ENCODE measurements at places on chromosomes 3 and 15.
A peak's percentile ranks its signal among the peaks of the same experiment; 100 is the strongest.

DNA sequence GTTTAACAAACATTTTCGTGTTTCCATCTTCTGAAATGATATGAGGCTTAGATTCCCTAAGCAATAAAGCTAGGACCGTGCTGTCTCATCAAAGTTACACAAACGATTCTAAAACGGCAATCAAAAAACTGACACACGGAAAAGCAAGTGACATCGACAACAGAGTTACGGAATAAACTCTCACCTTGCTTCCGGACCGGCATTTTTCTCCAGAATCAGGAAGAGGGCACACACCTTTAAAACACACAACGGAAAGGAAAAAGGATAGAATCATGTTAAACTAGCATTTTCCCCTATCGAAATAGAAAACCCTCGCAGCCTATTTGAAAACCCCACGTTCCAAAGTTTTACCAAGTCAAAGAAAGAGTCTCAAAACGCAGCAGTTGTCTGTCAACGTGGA, 1.4 kb downstream of the DLG1 start:
- H3K4me3 ChIP-seq: peak overlapping the region; percentile 96
- no peaks in the 10 kb centered on the region for H3K36me3 ChIP-seq
- peak; percentile 30 for DNase-seq
- no peaks in the 10 kb centered on the region for H3K27me3 ChIP-seq
- H3K27ac ChIP-seq: peak overlapping the region; percentile 48

- no peaks in the 10 kb centered on the region for H3K27me3 ChIP-seq
- no peak overlapping the region for H3K4me3 ChIP-seq
- H3K27ac ChIP-seq: no peak overlapping the region
- no peaks in the 10 kb centered on the region for H3K36me3 ChIP-seq
Observed at GRCh38 chr15:29665444-29666003, 156.7 kb downstream of the TJP1 start.

DNA sequence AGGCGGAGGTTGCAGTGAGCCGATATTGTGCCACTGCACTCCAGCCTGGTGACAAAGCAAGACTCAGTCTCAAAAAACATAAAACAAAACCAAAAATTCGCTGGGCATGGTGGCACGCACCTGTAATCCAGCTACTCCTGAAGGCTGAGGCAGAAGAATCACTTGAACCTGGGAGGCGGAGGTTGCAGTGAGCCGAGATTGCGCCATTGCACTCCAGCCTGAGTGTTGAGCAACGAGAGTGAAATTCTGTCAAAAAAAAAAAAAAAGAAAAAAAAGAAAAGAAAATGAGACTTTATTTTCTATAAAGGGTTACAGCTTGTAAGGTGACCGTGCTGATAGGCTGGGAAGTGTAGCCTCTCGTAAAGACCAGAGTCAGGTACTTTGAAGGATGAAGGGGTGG, 6.0 kb upstream of the HACD3 start:
- no peaks in the 10 kb centered on the region for H3K4me1 ChIP-seq
- DNase-seq: no peak
- H3K27me3 ChIP-seq: no peaks in the 10 kb centered on the region
- H3K27ac ChIP-seq: no peak overlapping the region

DNA sequence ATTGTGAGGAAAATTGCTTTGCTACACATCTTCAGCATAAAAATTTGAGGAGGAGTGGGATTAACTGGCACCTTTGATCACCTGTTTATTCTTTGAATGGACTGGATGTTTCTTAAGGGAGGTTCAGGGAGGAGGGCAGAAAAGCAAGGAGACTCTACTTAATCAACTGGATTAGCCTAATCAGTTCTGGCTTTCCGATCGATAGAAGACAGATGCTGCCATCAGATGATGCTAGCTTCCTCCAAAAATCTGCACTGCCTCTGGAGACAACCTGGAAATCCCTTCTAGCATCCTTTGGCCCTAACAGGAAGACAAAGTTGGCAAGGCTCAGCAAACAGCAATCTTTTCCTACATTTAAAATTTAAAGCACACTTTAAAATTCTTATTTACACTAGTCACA, 197.8 kb downstream of the EBLN2 start:
- no peak overlapping the region for H3K4me3 ChIP-seq
- DNase-seq: no peak
- H3K27me3 ChIP-seq: no peaks in the 10 kb centered on the region
- H3K4me1 ChIP-seq: no peaks in the 10 kb centered on the region

GRCh38 chr3:149448331-149448831, 26.1 kb upstream of the TM4SF4 start:
- H3K27me3 ChIP-seq: no peaks in the 10 kb centered on the region
- no peaks in the 10 kb centered on the region for H3K36me3 ChIP-seq
- no peak for DNase-seq
- H3K4me1 ChIP-seq: no peaks in the 10 kb centered on the region
- no peak overlapping the region for H3K27ac ChIP-seq

GRCh38 chr15:82909080-82909815, 43.3 kb downstream of the HOMER2 start:
- no peak for DNase-seq
- H3K27ac ChIP-seq: no peak overlapping the region
- H3K27me3 ChIP-seq: no peaks in the 10 kb centered on the region

DNA sequence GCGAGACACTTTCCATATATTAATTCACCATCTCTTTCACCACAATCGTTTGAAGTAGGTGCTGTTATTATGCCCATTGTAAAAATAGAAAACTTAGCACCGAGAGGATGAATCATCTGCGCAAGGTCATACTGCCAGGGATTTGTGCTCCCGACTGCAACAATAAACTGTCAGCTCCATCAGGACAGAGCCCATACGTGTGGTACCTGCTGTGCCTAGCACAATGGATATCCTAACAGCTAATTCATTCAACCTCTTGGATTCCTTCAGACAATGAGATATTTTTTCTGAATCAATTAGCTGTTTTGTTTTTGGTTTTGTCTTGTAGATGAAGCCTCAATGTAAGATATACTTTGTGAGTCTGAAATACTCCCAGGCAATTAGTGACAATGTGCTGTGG, 32.3 kb upstream of the PROK2 start:
- H3K36me3 ChIP-seq: no peaks in the 10 kb centered on the region
- no peak for DNase-seq
- H3K27me3 ChIP-seq: no peaks in the 10 kb centered on the region
- no peak overlapping the region for H3K27ac ChIP-seq

Measured in B cell (primary cell).